ENCODE measurements at places on chromosomes 1 and 21. TPM values are rescaled to one million over a fixed set of nuclear protein-coding genes. Genes with fewer than 3 reads are reported as not detected.

DNA sequence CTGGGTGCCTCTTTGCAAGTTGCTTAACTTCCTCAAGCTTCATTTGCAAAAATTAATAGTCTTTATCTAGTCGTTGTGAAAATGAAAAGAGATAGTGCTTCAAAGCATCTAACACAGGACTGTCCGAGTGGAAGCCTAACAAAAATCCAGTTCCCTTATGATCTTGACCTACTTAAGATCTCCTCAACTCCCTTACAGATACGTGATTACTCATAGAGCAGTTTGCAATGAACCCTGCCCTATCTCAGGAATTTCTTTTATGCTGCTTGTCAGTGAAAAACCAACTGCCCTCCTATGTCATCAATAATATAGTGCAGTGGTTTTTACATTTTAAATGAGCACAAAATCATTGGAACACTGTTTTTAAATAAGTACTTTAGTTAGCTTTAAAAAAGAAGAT, 314.3 kb downstream of the BACH1 start:
- no peak for DNase-seq

- DNase-seq: peak; percentile 4
These were observed 25.8 kb upstream of the KLHDC8A start for GRCh38 chr1:205382561-205382960.

DNA sequence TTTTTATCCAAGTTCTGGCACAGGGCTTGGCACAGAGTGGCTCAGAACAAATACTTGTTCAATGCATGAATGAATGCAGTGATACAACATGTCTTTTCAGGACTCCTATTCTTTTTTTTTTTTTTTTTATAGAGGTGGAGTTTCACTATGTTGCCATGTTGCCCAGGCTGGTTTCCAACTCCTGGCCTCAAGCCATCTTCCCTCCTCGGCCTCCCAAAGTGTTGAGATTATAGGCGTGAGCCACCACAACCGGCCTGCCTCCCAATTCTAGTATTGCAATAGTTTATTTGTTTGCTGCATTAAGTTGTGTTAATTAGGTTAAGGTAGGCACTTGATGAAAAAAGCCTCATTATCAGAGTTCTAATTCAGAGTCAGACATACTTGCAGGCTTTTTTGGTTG, 17.9 kb downstream of the UBE4B start:
- no peak for DNase-seq

- no peak for DNase-seq
These were observed 96.0 kb downstream of the ATG4C start for GRCh38 chr1:62879962-62880361.

DNA sequence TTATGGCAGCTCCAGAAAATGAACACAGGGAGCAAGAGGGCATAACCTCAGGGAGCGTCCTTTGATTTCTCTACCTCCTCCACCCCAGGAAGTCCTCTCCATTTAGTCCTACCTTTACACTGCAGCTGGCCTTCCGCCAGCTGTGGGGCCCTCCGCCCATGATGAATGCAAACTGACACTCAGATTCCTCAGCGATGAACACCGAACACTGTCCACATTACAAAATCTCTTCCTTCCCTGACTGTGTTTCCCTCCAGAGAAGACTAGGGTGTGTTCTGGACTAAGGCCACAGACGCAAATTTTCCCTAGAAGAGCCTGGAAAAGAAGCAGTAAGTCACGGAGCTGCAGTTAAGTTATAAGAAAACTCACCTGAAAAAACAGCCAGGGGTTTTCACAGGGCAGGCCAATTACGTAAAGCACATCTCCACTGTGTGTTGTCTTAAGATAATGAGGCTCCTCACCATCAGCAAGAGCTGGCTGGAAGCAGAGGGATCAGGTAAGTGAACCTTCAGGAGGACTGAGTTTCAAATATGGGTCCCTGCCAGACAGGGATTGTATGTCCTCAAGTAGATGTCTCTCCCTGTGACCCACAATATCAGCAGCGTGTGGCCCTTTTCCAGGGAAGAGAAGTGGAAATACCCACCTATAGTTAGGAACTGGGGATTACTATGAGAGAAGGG, 46.3 kb upstream of the ATP1B1 start:
- DNase-seq: no peak

GRCh38 chr1:76075877-76076276, 1.3 kb downstream of the ST6GALNAC3 start:
- no peak for DNase-seq

GRCh38 chr1:24828183-24828886, 83.1 kb downstream of the CLIC4 start:
- no peak for DNase-seq

DNA sequence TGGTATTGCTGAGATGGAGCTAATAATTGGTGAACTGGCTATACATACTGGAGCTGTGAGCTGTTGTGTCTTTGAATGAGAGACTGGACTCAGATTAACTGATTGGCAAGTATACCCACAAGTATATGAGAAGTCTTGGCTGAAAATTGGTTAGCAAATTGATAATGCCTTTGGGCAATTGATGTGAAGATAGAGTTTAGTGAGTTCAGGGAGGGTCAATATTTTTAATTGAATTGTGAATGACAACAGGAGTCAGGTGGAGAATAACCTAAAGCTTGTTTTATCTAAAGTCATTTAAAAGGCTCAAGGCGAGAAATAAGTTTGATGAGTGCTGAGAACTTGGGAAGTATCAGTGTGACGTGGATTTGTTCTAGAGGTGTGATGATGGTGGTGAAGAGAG, 27.5 kb downstream of the NCAM2 start:
- DNase-seq: no peak

- DNase-seq: no peak
These were observed 209.8 kb downstream of the TPR start for GRCh38 chr1:186165303-186165702.

GRCh38 chr1:160631983-160632625, 14.7 kb downstream of the SLAMF1 start:
- DNase-seq: no peak

GRCh38 chr1:242828199-242828598, 303.7 kb upstream of the PLD5 start:
- DNase-seq: no peak

DNA sequence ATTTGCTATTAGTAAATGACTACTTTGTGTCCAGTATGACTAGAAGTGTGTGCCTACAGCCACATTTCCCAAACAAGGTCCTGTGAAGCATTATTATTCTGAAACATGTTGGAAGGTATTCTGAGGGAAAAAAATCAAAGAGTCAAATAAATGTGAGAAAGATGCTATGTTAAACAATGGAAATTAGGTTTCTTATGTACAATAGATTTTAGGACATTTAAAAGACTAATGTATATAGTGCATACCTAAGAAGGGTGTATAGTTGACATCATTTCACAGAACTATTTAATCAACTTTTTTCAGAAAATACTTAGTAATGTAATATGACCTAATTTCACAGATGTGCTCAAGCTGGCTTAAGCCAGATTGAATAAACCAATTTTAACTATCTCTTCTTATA, 582.5 kb downstream of the USP25 start:
- no peak for DNase-seq

DNA sequence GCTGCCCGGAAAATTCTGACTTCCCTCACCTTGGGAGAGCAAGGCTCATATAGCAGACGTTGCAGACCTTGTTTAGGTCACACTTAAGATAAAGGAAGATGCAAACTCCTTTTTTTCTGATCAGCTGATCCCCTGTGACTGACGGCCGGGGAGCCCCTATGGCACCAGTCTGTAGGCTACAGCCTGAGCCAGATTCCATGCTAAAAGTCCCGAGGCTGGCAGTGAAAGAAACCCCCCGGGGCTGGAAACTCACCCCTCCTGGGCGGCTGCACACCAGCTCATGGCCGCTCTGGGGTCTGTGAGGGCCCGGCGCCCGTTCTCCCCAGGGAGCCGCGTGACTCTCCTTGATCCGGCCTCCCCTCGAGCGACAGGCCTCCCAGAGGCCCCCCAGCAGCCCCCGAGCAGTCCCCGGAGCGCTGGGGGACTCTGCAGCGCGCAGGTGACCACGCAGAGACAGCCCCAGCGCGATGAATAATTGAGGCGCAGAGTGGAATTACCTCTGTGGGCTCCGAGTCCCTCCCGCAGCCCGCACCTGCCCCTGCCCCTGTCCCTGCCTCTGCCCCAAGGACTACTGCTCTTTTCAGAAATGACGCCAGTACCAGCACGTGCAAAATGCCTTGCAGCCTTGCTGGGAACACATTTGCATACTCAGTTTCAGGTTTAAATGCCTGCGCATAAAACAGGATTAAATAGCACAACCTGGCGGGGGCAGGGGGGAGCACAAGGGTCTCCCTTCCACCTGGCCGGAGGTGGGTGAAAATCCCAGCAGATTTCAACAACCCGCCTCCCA, 62.6 kb upstream of the CLDN14 start:
- no peak for DNase-seq

The VAMP3 gene
- total RNA-seq: 92.0 TPM

The ZNF683 gene
- total RNA-seq: 2.9 TPM

The LCE2C gene
- not detected for total RNA-seq

The NT5C1A gene
- total RNA-seq: 2.9 TPM

The NR1I3 gene
- not detected for total RNA-seq

The HMGB4 gene
- not detected for total RNA-seq
